ENCODE measurements at places on chromosomes 7 and 10. TPM values are rescaled to one million over a fixed set of nuclear protein-coding genes. Genes with fewer than 3 reads are reported as not detected.

The IRF5 gene
- polyA plus RNA-seq: 0.16 TPM

DNA sequence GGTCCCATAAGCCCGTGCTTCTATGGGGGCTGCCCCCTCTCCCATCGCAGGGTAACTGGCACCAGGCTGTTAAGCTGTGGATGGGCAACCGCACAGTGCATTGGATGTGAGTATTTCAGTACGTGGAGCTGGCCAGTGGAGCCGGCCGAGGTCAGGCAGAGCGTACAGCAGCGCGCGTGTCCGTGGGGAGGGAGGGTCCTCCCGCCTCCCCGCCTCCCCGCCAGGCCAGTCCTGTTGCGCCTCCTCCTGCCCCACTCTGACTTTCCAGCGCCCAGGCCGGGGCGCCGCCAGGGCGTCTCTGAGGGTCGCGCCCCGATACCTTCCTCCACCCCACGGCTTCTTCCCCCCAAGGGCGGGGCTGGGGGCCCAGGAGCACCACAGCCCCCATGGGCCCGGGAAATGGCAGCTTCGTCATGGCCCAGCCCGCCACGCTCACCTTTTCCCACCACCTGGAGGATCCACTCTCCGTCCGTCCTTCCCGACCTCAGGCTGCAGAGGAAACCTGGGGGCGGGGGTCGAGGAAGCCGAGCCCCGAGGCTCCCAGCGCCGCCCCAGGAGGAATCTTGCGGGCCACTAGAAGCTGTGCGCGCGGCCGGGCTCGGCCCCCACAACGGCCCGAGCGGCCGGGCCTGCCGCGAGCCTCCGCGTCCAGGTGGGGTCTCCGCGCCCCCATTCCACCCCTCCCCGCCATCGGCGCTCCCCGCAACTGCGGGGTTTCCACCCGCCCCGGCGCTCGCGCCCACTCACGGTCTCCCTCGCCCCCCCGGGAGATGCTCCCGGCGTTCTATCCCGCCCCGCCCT is 831 bp upstream of the PFKP start:
- DNase-seq: no peak
- H3K4me3 ChIP-seq: peak overlapping the region; percentile 83
- peaks cover 13% of the 10 kb centered on the region for H3K4me1 ChIP-seq
- peaks cover 6% of the 10 kb centered on the region for H3K36me3 ChIP-seq

DNA sequence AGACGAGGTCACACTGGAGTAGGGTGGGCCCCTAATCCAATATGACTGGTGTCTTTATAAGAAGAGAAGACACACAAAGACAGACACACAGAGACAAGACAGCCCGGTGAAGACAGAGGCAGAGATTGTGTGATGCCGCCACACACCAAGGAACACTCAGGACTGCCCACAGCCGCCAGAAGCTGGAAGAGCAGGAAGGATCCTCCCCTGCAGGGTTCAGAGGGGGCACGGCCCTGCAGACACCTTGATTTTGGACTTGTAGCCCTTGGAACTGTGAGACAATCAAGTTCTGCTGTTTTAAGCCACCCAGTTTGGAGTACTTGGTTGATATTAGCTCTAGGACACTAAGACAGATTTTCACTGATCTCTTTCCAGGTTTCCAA is 72.1 kb upstream of the NANOS1 start:
- H3K27me3 ChIP-seq: no peaks in the 10 kb centered on the region
- H3K36me3 ChIP-seq: no peaks in the 10 kb centered on the region
- H3K4me1 ChIP-seq: peaks cover 16% of the 10 kb centered on the region
- H3K27ac ChIP-seq: no peak overlapping the region

- no peaks in the 10 kb centered on the region for H3K4me1 ChIP-seq
- no peak overlapping the region for H3K4me3 ChIP-seq
- no peaks in the 10 kb centered on the region for H3K27me3 ChIP-seq
Measured at GRCh38 chr7:37341033-37341630, 107.5 kb downstream of the ELMO1 start.

- no peaks in the 10 kb centered on the region for H3K36me3 ChIP-seq
- peak overlapping the region; percentile 56 for H3K27ac ChIP-seq
Measured at GRCh38 chr10:68096913-68097516, 12.3 kb upstream of the MYPN start.

GRCh38 chr10:89837165-89838043 is 136.0 kb downstream of the KIF20B start:
- no peak overlapping the region for H3K27ac ChIP-seq
- DNase-seq: peak; percentile 43
- H3K4me3 ChIP-seq: peak overlapping the region; percentile 70
- H3K4me1 ChIP-seq: peaks cover 4% of the 10 kb centered on the region

The PCLO gene
- 0.04 TPM for polyA plus RNA-seq

DNA sequence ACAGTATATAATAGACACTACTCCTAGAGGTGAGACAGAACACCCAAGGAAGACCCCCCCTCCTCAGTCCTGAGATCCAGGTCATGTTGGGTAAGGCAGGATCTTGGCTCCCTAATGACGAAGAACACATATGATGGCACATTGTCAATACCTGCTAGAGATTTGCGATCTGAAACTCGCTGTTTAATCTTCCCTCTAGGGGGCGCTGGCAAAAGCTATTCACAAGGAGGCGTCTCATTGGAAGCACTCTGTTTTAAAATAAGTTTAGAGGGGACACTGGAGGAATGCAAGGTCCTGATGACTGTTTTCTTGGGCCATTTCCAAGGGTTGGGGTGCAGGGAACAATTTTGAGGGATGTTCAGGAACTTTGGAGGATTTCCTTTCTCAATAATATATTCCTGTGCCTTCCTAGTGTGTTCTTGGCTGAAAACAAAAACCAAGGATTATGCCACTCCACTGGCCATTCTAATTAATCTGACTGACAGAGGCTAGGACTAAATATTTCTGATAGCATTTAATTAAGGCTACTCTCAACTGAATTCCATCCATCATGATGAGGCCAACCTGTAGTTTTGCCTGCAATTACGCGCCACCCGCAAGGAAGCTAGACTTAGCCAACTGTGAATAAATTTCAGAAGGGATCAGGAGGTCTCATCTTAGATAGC is 1013.8 kb upstream of the MBL2 start:
- no peaks in the 10 kb centered on the region for H3K36me3 ChIP-seq
- DNase-seq: no peak
- H3K27me3 ChIP-seq: no peaks in the 10 kb centered on the region
- no peaks in the 10 kb centered on the region for H3K4me1 ChIP-seq

The MACC1 gene
- polyA plus RNA-seq: 0.03 TPM

GRCh38 chr7:105934572-105935185 is 28.4 kb upstream of the CDHR3 start:
- no peak overlapping the region for H3K27ac ChIP-seq
- no peaks in the 10 kb centered on the region for H3K27me3 ChIP-seq
- no peak overlapping the region for H3K4me3 ChIP-seq
- H3K4me1 ChIP-seq: peaks cover 21% of the 10 kb centered on the region

- DNase-seq: no peak
- no peaks in the 10 kb centered on the region for H3K36me3 ChIP-seq
- no peak overlapping the region for H3K27ac ChIP-seq
- no peak overlapping the region for H3K4me3 ChIP-seq
Measured at GRCh38 chr7:71313553-71313952, 181.6 kb downstream of the GALNT17 start.

GRCh38 chr7:92404170-92404614 is 43.1 kb upstream of the GATAD1 start:
- peaks cover 15% of the 10 kb centered on the region for H3K4me1 ChIP-seq
- peaks cover 13% of the 10 kb centered on the region for H3K36me3 ChIP-seq
- DNase-seq: no peak
- H3K27ac ChIP-seq: no peak overlapping the region

The PKD1L1 gene
- 0.05 TPM for polyA plus RNA-seq

GRCh38 chr7:19262826-19263225 is 117.6 kb upstream of the FERD3L start:
- no peaks in the 10 kb centered on the region for H3K36me3 ChIP-seq
- no peak for DNase-seq
- H3K27ac ChIP-seq: no peak overlapping the region
- no peaks in the 10 kb centered on the region for H3K27me3 ChIP-seq
- H3K4me1 ChIP-seq: no peaks in the 10 kb centered on the region
- H3K4me3 ChIP-seq: no peak overlapping the region
